ENCODE measurements at places on chromosomes 2 and 18.
A peak's percentile ranks its signal among the peaks of the same experiment; 100 is the strongest.

DNA sequence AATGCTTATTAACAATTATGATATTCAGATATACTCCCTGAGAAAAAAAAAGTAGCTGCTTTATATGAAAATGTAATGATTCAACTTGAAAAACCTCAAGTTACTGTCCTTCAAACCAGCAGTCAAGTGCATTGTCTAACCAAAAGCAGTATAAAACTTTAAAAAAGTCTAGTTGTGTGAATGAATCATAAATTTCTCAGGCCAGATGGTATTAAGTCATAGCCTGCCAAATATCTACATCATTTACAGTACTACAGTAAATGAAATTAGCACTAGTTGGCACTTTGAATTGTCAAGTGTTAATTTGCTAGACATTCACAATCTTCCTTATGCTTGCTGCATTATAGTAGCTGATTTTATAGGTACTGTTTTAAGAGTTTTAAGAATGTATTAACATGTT lies 85.9 kb downstream of the CBLN2 start:
- DNase-seq: no peak

- no peak for DNase-seq
These were observed 19.5 kb upstream of the PRKCE start for GRCh38 chr2:45631955-45632354.

DNA sequence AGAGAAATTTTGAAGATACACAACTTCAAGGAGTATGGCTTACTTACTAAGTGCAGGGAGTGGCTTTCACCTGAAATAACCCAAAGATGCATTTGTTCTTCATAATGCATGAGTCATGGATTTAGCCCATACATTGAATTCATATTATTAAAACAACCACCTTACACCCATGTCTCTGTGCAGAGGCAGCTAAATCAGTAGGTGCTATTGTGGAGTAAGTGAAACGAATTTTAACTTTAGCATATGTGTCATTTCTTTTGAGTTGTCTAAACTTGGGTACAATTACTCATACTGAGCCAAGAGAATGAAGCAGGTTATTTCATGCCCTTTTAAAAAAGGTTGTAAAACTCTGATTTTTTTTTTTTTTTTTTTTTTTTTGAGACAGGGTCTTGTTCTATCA lies 11.0 kb upstream of the ANKRD29 start:
- no peak for DNase-seq

GRCh38 chr2:232361646-232362045 lies 16.9 kb upstream of the ALPP start:
- DNase-seq: no peak

GRCh38 chr2:230225486-230225885 lies at the start of gene SP140:
TSS of gene SP140 (plus strand) at chr2:230225736. CDS start at chr2:230225845, 109 bp downstream.
- peak; percentile 89 for DNase-seq

DNA sequence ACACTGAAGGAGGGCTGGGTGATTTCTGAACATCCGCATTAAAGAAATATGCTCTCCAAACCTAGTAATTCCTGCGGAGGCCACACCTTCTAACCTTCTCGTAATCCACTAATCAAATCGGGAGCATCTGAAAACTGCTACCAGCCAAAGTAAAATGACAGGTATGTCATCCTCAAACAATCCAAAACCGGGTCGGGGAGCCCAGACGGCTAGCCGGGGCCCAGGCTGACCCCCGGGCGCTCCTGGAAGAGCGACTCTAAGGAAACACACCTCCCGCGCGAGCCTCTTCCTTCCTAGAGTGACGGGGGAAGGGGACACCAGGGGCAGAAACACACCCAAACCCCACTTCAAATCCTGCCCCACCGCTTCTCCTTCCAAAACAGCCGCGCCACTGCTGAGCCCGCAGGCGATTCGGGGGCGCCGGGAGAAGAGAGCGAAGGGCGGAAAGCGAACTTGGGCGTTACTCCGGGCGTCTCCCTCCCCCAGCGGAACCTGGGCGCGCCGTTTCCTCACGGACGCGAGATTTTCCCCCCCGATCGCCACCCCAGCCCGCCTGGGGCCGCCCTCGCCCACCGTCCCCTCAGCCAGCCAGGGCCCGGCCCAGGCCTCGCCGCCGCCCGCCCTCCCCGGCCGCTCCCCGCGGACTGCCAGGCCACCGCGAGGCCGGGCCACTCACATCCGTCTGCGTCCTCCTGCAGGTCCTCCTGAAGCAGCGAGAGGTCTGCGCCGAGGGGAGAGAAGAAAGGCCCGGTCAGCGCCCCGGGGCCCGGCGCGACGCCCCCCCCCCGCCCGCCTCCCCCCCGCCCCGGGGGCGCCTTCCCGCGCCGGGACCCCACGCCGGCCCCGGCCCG lies 584 bp downstream of the PPP4R1 start:
- peak; percentile 36 for DNase-seq

GRCh38 chr2:8154270-8154669 lies 527.6 kb upstream of the ID2 start:
- no peak for DNase-seq

- DNase-seq: no peak
These were observed 192.2 kb downstream of the ZFP36L2 start for GRCh38 chr2:43034242-43034619.

DNA sequence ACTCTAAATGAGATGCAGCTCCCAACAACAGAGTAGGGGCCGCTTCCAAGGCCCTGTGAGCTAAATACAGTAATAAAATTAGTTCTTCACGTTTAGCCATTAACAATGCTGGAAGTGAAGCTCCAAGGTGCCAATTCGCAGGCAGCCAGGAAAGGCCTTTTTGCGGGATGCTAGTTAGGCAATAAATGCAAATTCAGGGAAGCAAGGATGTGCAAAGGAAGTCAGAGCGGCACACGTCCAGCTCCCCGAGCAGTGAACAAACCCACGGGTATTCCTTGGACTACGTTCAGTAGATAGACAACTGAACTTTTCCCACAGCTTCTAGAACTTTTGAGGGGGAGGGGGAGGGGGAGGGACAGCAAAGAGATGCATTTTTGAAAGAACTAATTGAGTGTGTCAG lies 6.9 kb downstream of the ZNF516 start:
- no peak for DNase-seq

DNA sequence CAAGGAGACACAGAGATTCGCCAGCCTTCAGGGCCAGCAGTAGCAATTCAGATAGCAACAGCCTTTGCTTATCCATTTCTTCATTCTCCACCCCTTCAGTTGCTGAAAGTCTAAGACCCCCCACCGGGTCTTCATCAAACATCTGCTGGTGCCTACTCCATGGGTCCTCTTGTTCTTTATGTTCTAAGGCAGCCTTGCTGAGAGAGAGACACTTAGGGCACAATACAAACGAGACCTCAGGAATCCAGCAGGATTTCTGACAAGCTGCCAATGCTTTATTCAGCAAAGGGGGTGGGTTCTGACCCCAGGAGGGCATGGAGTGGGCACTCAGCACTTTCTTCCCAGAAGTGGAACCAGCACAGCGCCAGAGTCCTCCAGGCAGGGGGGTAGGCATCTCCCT lies 36.2 kb upstream of the CNGA3 start:
- DNase-seq: no peak

DNA sequence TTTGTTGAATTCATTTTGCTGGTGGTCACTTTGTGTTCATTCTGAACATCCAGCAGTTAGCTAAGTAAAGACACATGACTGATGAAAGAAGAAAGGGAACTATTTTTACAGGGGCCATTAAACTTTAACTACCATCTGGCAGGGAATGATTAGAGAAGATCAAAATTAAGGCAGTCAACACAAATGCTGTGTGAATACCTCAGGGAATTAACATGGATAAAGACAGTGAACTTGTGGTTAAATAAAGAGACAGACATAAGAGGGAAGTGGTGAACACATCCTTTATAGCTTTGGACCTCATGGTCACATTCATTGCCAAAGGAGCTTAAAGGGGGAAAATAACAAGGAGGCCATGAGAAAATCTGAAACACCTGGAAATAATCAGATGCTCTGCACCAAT lies 52.6 kb upstream of the ATP5MC3 start:
- DNase-seq: no peak

DNA sequence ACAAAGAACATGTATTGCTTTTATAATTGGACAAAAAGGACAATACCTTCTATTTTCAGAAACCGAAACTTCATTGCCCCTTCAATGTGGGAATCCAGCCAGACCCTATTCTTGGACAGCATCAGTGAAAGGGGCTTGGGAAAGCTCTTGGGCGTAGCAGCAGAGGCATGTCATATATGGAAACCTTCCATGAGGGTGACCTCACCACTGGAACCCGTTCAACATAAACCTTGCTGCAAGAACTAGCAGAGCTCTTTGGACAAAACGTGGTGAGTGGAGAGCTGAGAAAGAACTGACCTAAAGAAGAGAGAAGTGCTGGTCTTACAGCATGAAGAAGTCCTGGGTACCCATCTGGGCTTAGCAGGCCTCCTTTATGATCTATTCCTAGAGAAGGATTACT lies 22.7 kb upstream of the ACTG2 start:
- DNase-seq: no peak

DNA sequence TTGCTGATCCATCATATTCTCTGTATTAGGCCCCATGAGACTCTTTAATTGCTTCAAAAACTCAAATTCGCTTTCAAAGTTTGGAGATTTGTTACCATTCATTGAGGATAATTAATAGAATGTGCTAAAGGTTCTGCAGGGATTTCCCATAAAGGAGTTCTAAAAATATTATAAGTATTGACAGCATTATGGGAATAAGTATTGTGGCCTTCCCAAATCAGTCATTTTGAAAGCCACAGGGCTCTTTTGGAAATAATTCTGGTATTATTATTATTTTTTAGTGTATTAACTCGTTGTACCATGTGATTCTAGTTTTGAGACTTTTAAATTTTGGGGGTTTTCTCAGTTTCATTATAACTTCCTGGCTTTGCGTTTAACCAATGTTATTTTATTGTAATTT lies 37.1 kb downstream of the LCLAT1 start:
- no peak for DNase-seq

DNA sequence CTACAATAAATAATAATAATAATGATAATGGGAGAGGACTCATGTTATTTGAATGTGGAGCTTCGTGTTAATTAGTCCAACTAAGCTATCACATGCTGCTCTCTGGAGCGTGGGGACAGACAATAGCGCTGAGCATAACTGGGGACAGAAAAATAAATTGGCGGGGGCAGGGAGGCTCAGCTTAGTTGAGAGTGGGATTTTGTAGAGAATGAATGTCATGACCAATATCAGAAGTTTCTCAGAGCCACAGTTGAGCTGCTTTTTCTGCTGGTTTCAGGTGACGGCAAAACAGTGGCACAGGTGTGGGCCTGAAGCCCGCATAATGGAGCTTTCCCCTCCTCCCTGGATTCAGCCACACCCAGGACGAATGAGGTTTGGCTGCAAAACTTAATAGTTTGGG lies 111.1 kb upstream of the CAB39 start:
- DNase-seq: peak; percentile 45

GRCh38 chr2:212136216-212136795 lies 402.3 kb downstream of the ERBB4 start:
- DNase-seq: no peak

- DNase-seq: no peak
These were observed 314.8 kb upstream of the HS6ST1 start for GRCh38 chr2:128633501-128633900.

DNA sequence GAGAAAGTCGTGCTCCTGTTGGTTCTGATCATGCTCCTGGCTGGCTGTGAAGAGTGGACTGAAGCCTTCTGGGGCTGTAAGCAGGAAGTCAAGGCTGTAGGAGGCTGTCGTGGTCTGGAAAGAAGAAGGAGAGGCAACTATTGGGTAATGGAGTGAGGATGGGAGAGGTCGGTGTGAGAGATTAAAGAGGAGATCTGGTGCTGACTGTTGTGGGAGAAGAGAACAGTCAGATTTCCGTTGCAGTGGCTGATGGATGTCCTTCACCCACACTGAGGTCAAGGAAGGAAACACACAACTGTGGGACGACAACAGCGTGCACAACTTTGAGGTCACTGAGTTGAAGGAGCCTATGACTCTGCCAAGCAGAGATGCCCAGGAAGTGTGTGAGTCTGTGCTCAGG lies 2.8 kb upstream of the PSMD1 start:
- DNase-seq: no peak

DNA sequence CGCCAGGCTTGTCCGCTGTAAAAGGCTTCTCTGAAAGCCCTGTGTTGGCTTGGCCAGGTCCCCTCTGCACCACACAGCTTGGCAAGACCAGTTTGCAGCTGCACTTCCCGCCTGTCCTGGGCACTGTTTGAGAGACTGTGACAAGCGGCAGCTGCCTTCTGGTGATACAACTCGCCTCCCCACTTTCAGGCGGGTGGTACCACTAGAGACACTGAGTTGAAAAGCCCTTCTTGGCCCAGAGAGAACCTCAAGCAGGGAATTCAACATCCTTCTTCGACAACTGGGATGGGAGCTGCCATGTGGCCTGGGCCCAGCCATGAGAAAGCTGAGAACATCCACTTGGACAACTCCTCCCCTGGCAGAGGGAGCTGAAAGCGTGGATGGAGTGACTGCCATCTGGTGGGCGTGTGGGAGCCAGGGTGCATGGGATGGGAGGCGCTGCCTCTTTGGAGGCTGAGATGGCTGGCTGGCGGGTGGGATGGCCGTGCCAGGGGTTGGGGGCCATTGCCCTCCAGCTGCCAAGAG lies 125.5 kb upstream of the REV1 start:
- no peak for DNase-seq

DNA sequence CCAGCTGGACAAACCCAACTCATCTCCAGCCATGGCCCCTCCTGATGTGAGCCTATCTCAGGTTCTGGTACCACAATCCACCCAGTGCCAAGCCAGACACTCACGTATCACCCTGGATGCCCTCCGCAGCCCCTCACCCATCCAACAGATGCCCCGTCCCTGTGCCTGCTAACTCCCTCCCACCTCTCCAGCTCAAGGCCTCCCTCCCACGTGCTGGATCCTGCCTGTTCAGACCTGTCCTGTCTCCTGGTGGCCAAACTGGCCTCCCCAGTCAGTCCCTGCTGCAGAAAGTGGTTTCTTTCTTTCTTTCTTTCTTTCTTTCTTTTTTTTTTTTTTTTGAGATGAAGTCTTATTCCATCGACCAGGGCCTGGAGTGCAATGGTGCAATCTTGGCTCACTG lies 86.2 kb downstream of the RRM2 start:
- no peak for DNase-seq

Data from stimulated activated naive B cell treated with anti-CD40 and anti-IgM and Interleukin-4, amounts not matched to agents 10 μg/mL and 1 μg/mL and 100 μg/mL, for 72 hours (primary cell).